ENCODE measurements at places on chromosomes 5 and 9.

GRCh38 chr5:56310711-56311204, 77.6 kb upstream of the ANKRD55 start:
- no peak for DNase-seq

DNA sequence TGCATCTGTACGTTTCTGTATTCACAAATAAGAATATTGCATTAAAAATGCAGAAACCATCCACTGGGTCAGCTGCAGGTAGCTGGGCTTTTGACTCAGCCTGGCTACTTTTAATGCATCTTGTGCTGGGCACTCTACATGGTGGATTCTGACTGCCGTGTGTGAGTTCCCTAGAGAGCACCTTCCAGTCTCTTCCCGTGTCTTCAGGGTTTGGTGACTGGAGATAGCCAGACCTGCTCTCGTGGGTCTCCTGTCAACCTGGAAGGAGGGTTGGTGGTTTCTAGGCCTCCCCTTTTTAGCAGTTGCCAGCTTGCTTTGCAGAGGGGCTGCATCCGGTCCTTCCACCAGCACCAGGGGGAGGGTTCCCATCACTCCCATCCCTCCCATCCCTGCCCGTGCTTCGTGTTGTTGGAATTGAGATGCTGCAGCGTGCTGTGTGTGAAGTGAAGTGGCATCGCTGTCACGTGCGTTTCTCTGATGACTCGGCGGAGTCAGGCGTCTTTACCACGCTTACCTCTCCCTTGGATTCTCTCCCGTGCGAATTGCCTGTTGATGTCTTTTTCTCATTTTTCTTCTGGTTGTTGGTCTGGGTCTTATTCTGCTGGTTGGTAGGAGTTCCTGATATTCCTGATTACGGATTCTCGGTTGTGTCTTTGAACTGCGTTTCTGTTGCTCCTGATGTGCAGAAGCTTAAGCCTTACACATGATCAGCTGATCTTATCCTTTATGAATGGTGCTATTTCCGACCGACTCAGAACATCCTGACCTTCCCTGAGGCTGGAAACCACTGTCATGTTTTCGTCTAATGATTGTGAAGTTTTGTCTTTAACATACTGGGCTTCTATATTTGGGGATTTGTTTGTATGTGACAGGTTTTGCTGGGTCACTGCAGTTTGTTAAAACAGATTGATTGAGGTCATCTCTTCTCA, 16.9 kb downstream of the FBXW5 start:
- no peak for DNase-seq

DNA sequence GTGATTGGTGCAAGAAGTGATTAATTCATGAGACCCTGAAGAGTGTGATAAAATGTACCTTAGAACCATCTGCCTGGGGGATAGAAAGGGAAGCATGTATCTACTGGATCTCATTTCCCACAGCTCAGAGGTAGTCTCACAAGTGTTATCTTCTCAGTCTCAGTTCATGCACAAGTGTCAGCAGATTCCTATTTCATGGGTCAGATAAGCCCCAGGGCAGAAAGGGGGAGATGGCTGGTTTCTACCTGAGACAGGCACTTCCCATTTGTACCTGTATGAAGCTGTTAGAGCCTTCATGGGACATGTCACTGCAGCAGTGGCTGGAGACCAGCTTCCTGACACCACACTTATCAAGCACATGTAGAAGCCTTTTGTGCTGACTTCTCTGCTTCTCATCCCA, 45.6 kb upstream of the SMIM15 start:
- no peak for DNase-seq

DNA sequence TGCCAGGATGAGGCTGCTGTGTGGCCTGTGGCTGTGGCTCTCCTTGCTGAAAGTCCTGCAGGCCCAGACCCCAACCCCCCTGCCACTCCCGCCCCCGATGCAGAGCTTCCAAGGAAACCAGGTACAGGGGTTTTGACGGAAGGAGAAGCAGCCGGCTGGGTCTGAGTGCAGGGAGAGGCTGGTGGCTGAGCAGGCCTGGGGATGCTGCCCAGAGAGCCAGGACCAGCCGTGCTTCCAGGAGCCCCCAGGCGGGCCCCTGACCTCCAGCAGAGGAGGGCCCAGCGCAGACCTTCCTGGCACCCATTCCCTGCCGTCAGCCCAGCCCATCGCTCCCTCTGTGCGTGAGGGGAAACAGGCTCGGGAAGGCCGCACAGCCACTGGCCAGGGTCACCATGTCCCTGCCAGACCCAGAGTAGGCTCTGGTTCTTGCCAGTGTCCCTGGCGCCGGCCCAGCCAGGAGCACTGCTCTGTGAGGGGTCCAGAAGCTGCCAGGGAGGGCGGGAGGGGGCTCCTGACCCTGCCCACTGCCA, 313 bp downstream of the LCN12 start:
- no peak for DNase-seq

DNA sequence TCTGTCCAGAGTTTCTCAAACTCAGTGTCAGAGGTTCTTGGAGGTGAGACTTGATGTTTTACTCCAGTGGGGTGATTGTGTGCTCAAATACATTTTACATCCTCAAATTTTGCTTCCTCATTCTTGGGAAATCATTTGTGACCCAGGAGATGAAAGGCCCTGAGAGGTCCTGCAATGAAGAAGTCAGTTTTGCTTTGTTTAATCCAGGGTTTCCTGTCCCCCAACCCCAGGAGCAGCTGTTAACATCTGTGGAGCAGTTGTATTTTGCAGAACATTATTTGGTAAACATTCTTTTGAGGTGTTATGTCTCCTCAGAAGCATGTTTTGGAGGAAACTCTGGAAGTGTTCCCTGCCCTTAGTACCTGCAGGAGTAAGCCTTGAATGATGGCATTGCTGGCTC, 59.8 kb downstream of the DAB2IP start:
- DNase-seq: no peak

DNA sequence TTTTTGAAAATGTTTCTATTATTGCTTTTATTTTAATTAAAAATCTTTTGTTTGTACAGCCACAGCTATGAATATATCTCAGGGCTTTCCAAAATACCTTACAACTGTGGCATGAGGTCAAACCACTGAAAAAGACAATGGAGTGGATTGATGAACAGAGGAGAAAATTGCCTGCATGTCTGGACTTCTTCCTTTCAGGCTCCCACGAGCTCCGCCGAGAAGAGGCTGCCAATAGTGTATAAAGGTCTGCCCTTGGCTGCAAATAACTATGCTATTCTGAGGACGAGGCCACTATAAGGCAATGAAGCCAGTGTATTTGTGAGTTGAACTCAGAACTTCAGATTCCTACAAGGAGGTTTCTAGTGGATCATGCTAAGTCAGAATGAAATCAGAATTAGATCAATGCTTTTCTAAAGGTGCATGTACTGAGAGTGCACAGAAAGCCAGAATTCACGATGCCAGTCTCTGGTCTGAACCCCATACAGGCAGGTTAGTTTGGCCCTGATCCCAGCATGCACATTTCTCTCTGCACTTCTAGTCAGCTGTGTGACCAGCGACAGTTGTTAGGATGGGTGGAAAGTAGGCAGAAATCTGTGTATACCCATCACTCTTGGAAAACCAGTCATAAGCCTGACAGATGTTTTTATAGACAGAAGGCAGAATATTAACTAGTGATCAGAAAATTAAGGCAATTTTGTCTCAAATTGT, 42.7 kb upstream of the PLPP1 start:
- peak; percentile 56 for DNase-seq

DNA sequence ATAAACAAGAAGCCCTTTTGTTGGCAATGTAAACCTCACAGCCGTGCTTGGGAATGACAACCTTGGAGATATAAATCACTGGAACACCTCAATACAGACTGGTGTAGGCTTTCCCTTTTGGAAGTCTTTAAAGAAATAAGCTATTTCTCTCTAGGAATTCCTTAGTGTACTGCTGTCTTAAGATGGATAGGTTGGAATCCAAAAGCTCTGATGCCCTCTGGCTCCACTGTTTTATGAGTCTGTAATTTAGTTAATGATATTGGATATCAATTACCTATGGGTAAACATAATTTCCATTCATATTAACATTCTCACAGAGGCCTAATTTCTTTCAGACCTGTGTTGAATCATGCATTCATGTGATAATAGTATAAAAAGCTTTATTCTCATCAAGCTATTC, 435.9 kb upstream of the MPDZ start:
- no peak for DNase-seq

Measured in gastrocnemius medialis (tissue), 4 donors.